Daoy (cell line): ENCODE measurements at places on chromosomes 6 and 20. TPM values are rescaled to one million over a fixed set of nuclear protein-coding genes. Genes with fewer than 3 reads are reported as not detected.

DNA sequence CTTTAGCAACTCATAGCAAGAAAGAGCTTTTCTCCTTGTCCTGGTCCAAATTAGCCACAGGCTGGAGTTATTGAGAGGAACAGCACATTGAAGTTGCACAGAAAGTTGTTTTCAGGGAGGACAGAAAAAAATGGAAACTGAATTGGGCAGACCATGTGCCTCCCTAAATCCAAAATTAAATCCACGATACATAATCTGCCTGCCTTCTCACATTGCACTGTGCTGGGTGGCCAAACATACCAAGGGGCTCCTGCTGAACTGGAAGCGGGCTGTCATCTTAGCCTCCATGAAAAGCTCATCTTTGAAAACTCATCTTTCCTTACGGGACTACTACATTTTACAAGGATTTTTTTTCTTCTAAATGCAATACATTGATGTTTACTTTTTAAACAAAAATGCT, 59.9 kb downstream of the TNFAIP3 start:
- DNase-seq, result no peak

The C20orf141 gene
- not detected in 2 replicates for total RNA-seq

DNA sequence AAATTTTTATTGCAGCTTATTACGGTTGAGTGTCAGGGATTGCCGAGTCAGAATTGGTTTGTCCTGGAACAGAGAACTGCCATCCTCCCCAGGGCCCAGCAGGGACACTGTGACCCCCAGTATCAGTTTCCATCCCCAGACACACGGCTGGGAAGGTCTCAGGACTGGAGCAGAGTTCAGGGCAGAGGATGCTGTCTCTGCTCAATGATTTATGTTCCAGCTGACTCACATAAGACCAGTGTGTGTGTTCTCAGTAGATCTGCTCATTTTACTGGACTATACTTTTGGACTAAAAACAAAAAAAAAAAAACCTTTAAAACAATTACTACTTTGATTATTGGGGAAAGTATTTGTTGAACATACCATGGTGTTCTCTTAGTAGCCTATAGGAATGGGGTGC, 44.2 kb downstream of the FNDC1 start:
- DNase-seq, result no peak

- DNase-seq, result peak; percentile 58
Observed at GRCh38 chr6:107264357-107264840, 149.1 kb upstream of the BEND3 start.

DNA sequence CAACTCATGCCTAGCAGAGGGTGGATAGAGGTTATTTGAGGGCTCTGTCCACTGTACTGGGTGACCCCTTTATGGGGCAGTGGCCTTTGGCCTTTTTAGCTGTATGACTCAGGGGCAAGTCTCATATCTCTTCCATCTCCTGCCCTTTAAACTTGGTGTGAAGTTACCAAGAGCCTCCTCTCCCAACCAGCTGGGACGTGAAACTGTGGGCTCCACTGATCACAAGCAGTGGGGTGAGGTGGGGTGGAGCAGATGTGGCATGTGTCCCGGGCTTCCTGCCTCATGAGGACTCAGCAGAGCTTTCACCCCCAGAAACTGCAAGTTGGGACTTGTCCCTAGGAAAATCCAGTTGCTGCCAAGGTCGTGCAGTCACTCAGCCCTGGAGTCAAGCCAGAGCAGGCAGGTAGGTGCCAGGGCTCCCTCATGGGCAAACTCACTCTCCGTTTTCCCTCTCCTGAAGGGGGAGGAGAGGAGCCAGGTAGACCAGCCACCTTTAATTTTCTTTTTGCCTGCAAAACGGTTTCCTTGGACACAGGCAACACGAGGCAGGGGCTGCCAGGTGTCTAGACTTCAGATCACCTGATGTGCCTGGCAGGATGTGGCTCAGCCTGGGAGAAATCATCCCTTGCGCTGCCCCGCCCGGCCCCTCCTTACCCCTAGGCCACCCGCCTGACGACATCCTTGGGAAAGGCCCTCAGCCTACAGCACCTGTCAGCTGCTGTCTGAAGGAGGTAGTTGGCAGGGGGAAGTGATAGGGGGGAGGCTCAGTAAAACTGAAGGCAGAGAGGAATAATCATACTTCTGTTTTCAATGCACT, 4.0 kb downstream of the CDKN1A start:
- peak; percentile 79 for DNase-seq

The TGM3 gene
- total RNA-seq, result 0.06 TPM in 1 of 2 replicates, not detected in the other

DNA sequence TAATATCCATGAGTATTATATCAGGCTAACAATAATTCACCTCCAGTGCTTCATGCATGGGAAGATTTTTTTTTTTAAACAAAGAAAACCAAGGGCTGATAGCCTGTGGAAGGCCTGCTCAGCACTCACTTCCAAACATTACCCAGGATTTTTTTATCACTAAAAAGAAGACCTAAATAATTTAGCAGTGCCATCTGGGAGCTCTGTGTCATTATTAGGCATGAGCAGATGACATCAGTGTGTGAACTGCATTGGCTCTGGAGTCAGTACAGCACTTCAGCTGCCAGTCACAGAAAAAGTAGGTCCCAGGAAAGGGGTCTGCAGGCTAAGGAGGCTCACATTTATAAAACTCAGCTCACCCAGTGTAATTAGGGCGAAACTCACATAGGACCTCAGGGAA, 94.8 kb downstream of the COL21A1 start:
- no peak for DNase-seq

The PPP1R16B gene
- under 0.01 TPM in 1 of 2 replicates, not detected in the other for total RNA-seq

- DNase-seq, result no peak
Observed at GRCh38 chr20:57493091-57493615, 31.8 kb downstream of the CTCFL start.
